ENCODE measurements at places on chromosomes 3 and 15.

DNA sequence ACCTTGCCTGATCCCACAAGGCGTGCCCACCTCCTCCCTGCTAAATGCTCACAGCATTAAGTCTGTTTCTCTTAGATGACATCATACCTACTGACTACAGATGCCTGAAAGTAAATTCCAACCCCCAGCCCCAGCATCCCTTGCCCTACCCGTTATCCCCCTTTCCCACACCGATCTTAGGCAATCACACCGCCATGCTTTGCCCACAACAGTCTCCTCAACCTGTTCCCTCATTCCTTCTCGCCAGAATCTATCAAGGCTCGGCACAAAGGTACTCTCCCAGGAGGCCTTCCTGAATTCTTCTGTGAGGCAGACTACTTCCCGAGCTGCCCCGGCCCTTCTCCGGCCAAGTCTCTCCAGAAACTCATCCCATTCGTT, 789 bp upstream of the SEC61A1 start:
- no peak for DNase-seq

DNA sequence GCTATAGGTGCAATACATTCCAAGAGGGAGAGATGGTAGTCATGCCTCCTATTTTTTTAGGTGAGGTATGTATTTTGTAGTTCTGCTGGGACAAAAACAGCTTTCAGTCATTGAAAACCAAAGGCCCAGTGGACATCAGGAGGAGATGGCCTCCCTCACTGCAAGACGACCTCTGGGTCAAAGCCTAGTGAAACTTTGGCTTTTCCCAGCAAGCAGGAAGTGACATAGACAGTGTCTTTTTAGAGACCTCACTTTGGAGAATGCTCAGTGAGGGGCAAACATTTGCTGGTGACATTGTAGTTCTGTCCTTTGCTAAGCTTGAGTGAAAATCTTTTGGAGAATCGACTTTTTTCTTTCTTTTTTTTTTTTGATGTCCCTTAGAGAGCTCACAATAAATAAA, 27.3 kb downstream of the LIPC start:
- DNase-seq: no peak

DNA sequence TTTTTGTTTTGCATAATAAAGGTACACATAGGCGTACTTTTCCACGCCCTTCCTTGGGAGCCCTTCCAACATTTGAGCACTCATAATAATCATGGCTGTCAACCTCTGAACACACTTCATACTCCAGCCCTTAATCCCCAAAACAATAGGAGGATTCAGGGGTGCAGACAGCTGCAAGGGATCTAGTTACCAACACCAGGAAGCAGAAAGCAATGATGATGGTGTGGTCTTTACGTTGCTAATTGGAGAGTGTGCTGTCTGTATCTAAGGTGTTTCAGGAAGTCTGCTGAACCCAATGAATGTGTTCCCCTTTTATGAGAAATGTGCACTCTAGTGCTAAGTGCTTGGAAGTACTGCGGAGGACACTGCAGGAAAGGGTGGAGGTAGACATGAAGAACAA, 60.3 kb upstream of the PDZRN3 start:
- DNase-seq: no peak

- no peak for DNase-seq
These were observed 25.3 kb upstream of the TGFBR2 start for GRCh38 chr3:30581067-30581585.
